T-helper 2 cell treated with Interferon-gamma antibody and Interleukin-4, amounts not matched to agents 5 μg/mL and 100 μg/mL, for 36 hours (primary cell): ENCODE measurements at places on chromosomes 1 and 21.

GRCh38 chr21:40335704-40336103 lies 468.5 kb downstream of the PCP4 start:
- no peak for DNase-seq

- no peak for DNase-seq
Observed at GRCh38 chr1:117613969-117614729, 8.3 kb downstream of the TENT5C start.

DNA sequence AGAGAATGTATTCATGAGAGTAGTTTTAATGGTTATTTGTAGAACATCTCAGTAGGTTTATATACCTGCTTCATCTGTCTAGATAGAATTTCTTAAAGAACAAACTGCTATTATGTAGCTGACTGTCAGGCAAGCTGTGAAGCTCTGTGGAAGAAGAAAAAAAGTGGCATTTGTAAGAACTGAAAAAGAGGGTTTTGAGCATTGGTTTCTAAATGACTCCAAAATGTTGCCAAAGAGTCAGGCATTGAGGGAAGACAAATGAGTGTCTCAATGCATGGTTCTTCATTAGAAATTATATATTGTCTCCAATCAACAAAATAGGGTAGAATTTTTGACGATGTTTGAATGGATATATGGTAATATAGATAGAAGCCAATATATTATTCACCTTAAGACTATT lies 1276.1 kb downstream of the KCNT2 start:
- no peak for DNase-seq

DNA sequence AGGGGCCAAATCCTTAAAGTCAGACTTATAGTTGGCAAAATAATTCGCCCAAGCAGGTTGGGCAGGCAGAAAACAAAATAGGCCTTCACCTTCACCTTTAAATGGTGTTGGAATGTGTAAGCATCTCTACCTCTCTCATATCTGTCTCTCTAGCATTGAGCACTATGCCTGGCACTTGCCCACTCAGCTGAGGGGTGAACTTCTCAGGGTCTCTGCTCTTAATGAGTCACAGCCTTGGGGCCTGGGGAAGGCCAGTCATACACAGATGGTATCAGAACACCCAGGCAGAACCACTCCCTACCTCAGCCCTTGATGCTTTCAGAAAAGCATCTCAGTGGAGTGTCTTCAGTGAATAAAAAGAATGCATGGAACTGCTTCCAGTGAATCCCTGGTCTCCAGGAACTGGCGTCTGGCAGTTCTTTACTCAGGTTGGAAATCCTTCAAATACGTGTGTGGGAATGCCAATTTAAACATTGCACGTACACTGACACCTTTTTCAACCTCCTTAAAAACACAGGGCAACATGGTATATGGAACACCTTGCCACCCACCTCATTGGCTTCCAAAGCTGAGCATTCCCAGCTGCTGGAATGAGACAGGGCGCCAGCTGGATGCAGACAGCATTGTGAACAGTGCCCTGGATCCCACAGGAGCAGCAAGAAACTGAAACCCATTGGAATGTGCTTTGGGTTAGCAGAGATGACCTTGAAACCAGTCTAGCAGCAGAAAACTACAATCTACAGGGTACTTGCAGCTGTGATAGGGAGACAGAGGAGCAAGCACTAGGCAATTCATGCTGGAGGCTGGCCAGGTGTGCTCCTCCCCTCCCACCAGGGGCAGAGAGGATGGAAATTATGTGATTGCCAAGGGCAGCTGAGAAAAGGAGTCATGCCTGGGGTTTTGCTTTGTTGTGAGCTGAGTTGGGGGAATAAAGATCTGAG lies 30.0 kb downstream of the ZNF697 start:
- DNase-seq = no peak

GRCh38 chr21:45309069-45309986 lies 21.6 kb upstream of the POFUT2 start:
- peak; percentile 22 for DNase-seq

DNA sequence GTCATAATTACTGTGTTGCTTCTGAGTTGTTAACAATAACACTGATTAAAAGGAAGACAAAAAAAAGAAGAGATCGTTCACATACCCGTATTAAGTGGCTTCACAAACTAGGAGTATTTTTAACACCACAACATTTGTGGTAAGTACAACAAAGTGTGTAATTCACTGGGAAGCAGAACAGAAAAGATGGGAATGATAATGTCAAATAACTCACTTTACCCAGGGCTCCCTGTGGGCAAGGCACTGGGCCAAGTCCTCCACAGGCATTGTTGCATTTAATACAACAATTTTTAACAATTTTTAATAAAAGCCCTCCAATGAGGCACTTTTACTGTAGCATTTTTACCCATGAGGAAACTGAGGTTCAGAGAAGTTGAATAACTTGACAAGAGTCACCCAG lies 385.0 kb upstream of the ST6GALNAC5 start:
- no peak for DNase-seq

GRCh38 chr1:221510793-221511503 lies 230.9 kb downstream of the DUSP10 start:
- DNase-seq = no peak

DNA sequence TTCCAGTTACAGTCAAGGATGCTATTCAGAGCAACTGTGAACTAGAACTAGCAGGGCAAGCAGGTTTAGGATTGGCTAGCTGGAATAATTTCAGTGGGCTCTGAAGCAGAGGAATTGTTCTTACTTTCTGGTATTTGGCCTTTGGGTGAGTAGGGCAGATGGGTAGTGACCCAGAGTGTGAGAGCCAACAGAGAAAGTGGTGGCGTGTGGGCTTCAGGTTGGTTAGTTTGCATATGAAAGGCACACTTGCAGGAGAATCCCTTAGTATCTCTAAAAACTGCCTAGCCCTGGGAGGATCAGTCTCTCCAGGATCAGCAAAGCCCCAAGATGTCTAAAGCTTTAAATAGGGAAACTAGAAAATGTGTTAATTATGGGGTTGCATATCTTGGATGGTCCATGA lies 67.6 kb upstream of the LRRC8B start:
- DNase-seq = no peak

DNA sequence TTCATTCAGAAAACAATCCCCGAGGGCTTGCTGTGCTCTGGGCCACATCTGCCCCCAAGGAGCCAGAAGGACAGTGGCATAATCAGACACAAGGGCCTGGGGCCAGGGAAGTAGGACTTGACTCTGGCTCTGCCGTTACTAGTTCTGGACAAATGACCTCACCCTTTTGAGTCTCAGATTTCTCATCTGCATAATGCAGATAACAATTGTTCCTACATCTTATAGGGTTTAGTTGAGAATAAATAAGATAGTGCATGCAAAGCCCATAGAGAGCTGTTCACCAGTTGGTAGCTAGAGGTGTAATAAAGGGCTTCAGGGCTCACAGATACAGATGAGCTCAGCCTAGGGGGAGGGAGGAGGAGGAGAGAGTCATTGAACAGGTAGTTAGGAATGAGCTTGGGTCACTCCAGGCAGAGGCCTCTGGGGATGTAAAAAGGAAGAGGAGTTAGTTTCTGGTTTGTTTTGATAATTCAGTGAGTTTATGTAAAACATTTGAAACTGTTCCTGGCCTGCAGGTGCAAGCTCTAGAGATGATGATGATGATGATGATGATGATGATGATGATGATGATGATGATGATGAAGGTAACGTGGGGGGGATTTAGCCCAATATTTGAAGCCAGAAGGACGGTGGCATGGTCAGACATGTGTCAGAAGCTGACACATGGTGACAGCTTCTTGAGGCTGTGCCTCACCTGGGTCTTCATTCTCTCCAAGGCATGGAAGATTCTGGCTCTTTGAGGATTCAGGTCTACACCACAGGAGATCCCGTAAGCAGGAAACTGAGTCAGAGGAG lies 858 bp downstream of the LACTBL1 start:
- no peak for DNase-seq
